ENCODE measurements at places on chromosomes 5 and 9.

DNA sequence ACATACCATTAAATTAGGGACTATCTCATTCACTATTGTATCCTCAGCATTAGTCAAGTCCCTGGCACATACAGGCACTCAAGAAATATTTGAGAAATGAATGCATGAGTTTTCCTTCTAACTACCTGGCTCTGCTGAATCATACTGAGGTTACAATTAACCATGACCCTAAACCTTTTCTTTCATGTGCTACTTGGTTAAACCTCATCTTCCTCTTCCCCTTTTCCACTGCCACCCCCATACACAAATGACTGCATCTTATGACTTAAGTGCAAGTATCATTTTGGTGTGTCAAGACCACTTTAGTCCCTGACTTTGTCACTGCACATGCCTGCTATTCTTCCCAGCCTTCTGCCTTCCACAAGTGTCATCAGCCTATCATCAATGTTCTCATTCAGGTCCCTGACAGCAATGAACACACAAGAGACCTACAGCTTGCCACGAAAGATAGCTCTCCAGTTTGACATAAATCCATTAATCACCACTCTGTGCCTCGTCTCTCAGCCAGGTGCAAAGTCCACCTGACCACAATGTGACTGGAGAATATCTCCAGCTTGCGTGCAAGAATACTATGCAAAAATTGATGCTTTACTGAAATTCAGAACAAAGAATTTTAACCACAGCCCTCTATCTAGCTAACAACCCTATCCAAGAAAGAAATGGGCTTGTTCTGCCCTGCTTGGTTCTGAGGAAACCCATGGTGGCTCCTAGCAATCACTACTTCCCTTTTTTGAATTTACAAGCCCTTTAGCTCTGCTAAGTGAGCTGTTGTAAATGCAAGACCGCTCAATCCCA, 74.5 kb downstream of the MAPKAP1 start:
- DNase-seq = no peak

- no peak for DNase-seq
These were observed 778.5 kb upstream of the CDH10 start for GRCh38 chr5:25423271-25423670.

GRCh38 chr9:137371946-137372651, 50.9 kb downstream of the EXD3 start:
- DNase-seq = no peak

GRCh38 chr5:158560170-158560569, 539.5 kb downstream of the EBF1 start:
- no peak for DNase-seq

GRCh38 chr5:111782216-111782615, 25.2 kb upstream of the NREP start:
- DNase-seq = no peak

- no peak for DNase-seq
These were observed 14.4 kb upstream of the SLC46A2 start for GRCh38 chr9:112905084-112905483.

DNA sequence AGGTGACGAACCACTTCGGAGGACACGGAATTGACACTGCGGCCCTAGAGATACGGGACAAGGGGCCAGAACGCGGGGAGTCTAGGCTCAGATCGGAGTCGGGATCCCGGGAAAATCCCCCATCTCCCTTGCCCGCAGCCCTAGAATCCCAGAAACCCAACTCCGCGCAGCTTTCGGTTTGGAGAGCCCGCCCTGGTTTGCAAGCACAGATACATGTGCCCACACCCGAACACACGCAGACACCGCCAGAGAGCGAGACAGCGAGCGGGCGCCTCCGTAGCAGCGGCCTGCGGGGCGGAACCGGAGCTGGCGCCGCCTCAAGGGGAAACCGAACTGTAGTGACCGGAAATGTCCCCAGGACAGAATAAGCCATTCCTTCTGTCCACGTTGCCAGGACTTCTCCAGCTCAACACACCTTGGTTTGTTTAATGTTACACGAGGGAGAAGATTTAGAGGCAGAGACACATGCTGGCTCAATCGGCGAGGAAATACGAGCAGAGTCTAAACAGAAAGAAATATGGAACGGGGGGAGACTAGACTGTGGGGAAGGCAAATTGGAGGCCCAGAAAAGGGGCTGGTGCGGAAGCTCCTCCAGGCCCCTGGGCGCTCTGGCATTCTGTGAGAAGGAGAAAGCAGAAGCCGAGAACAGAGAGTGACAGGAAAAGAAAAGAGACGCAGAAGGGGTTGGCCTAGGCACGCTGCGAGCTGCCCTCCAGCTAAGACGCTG, 2.9 kb upstream of the PAX5 start:
- DNase-seq = no peak

DNA sequence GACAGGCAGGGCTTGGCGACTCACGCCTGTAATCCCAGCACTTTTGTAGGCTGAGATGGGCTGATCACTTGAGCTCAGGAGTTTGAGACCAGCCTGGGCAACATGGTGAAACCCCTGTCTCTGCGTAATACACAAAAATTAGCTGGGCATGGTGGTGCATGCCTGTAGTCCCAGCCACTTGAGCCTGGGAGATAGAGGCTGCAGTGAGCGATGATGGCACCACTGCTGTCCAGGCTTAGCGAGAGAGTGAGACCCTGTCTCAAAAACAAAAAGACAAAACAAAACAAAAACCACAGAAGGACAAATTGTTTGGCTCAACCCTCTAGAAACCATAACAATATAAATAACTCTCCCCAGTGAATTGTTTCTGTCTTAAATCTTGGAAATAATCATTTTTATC, 92.6 kb upstream of the ERBIN start:
- DNase-seq = no peak

DNA sequence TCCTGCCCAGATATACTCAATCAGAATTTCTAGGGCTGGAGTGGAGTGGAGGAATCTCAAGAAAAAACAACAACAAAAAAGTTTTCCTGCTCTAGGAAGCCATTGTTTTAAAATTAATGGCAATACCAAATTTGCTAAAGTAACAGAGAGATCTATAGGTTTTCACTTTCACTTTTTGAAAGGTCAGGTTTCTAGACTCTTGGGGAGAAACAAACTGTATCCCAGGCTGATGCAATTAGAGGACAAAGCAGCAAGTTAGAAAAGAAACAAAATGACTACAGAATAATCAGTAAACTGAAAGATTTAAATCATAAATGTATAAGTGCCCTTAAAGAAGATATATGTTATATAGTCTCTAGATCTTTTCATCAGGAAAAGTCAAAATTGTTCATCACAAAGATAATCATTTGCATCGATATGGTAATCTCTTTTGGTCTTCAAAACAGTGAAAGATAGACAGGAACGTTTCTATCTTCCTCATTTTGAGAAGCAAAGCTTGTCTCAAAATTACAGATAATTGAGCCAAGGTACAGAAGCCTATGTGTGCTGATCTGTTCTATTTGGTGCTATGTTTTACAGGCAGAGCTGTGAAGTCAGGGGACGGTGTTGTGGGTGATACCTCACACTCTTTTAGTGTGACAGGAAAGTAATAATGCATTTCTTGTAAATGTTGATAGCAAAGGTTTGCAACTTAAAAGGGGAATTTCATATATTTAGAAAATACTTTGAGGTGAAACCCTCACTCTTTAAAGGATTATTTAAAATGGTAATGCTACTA, 1746.6 kb upstream of the C9orf72 start:
- no peak for DNase-seq

GRCh38 chr5:75324791-75325190, 12.2 kb upstream of the HMGCR start:
- DNase-seq = no peak
